ENCODE measurements at places on chromosomes 6 and 20.

- no peak for DNase-seq
These were observed 11.0 kb upstream of the FILIP1 start for GRCh38 chr6:75504465-75505222.

DNA sequence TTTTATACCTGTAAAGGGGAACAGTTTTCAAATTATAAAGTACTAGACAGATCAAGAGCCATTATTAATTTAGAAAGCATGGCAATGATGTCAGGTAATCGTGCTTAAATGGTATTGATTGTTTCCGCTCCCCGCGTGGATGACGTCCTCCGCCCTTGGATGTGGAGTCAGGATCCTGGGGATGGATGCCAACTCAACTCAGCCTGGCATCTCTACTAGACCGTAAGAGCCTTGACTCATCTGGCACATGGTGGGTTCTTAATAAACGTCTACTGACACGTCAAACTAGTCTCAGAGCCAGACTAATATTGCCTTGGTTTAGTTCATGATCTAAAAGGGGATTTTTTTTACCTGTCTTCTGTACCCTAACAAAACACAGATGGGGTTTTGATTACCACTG is 80.2 kb downstream of the LRFN2 start:
- no peak for DNase-seq

DNA sequence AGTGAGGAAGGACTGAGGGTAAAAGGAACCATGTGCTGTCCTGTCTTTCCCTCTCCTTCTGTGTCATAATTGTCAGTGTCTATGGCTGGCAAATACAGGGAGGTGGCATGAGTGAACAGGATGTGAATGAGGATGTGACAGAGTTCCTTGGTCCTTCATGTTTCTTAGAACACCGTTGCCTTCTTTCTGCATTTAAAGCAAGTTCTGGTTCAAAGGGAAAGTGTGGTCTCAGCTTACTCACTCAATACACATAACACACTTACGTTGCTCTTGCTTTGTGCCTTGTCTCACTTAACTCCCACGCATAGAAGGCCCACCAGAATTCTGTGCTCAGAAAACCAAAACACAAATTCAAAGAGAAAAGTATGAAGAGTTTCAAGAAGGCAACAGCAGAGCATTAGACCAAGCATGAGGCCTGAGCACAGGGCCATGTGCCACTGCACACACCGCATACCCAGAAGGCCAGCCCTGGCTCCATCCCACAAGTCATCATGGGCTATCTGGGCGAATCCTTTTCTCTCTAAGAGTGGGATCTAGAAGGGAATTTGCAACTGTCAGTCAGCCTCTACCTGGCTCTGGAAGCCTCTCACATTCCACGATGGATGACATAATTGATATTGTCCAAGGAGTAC is 38.9 kb upstream of the SAYSD1 start:
- DNase-seq = no peak

GRCh38 chr20:15851576-15852215 is 721.6 kb downstream of the KIF16B start:
- DNase-seq = no peak

GRCh38 chr6:151322570-151322969 is 68.8 kb downstream of the ZBTB2 start:
- no peak for DNase-seq

DNA sequence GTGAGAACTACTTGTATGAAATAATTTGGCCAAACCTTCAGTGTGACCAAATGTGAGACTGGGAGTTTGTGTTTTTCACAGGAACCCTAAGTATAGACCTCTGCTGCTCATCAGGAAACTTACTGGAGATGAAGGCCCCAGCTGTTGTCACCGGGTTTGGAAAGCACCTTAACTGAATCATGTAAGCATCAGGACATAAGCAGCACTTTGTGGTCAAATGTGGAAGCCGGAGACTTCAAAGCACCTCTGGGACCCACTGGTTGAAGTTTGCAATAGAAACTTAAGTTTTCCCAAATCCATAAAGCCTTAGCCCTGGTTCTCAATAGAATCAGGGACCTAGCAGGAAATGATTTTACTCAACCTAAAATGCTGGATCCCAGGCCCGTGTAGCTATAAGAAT is 14.3 kb downstream of the TTPAL start:
- no peak for DNase-seq

GRCh38 chr6:120965814-120966213 is 368.5 kb downstream of the TBC1D32 start:
- DNase-seq = no peak

DNA sequence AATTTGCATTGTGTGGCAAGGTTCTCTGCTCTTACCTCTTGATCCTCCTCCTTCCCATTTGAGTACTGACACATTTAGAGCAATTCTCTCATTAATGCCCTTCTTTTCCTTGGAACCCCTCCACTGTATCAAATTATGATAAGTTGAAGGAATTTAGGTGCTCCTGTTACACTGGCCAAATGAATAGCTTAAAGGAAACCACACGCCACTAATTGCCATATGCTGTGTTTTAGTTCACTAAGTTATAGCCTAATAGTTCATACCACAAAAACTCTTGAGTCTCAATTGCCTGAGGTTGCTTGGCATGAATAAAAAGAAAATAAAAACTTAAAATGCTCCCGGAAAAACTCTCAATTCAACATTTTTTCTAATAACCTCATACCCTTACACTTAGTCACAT is 1239.3 kb downstream of the EPHA7 start:
- DNase-seq = no peak

- DNase-seq = no peak
These were observed 338.0 kb downstream of the ADGRB3 start for GRCh38 chr6:68973066-68973465.

GRCh38 chr6:140599916-140600315 is 1225.5 kb upstream of the CITED2 start:
- no peak for DNase-seq

All from trophoblast cell (in vitro differentiated cells and primary cell).